ENCODE measurements at places on chromosomes 7 and 10.

DNA sequence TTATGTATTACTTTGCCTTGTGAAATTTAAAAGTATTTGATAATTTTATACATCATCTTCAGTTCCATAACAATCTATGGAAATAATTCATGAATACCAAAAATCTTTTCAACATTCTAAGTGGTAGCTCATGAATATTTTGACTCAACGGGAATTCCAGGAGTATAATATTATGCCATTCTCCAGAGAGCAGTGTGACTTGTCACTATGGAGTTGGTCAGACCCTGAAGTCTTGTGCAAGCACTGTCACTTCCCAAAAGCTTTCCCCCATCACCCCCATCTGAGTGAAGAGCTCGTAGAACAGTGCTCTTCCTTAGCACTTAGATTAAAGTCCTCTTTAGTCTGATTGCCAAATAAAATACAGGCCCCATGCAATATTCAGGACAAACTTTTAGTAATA is 29.4 kb upstream of the CCNJ start:
- DNase-seq: no peak

DNA sequence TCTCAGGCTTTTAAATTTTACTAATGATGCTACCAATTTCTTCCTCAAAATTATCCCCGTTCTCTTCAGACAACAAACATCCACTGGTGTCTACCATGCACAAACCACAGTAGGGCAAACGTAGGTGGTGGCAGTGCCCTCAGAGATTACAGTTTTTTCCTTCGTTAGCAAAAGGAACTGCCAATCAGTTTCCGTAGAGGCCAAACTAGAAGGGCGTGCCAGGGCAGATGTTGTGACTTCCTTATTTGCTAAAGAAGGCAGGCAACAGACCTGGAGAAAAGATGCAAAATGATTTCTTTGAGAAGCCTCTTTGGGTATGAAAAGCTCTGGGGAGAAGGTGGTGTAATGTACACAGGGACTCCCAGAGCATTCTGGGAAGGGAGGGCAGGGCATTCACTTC is 7.6 kb upstream of the FAM180A start:
- no peak for DNase-seq

DNA sequence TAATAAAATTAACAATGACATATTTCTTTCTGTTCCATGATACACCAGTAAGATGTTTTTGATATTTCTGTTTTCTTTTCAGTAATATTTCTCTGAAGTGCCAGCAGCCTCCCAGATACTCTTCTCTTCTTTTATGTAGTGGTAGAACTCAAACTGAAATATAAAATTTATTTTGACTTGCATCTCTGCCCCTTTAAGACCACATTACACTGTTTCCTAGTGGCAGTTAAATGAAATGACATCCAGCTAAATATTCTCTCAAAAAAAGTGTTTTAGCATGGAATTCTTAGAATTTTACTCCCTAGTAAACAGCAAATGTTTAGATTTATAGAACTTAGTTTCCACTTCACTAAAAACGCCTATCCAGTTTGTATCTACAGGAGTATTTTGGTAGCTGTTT is 237.2 kb upstream of the MTPN start:
- DNase-seq: no peak

- no peak for DNase-seq
Observed at GRCh38 chr10:30580676-30581075, 48.9 kb downstream of the LYZL2 start.

Data from GM12864 (cell line).